ENCODE measurements at places on chromosomes 2 and 18.
A peak's percentile ranks its signal among the peaks of the same experiment; 100 is the strongest.

DNA sequence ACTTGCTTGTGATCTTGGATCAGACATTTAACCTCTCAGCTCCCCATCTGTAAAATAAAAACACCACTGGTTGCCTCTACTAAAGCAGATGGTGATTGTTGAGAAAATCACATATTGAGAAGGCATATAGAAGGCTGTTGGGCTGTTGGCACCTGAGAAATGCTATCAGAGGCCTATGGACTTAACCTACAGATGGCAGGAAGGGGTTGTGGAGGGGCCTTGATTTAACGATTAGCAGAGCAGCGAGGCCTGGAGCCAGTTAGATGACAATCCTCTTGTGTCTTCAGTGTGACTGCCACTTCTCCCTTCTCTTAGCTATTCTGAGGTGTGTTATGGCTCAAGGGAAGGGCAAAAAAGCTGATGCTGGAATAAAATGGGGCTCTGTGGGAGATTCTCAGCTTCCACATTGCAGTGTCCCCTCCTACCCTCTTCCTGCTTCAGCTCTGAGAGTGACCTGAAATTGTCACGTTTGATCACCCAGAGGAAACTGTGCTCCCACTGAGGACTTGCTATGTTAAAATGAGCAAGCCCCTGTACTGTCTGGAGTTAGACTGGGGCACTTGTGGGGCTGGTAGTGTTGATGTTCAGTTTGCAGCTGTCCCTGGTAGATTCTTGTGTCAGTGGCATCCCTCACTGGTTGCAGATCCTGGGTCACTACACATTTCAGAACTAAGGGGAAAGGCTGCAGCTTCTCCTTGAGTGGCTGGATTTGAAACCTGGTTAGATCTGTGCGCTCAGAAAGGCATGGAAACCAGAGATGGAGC, 31.5 kb downstream of the CXCR4 start:
- H3K27me3 ChIP-seq: no peaks in the 10 kb centered on the region
- no peak overlapping the region for H3K27ac ChIP-seq
- no peak for DNase-seq
- H3K4me1 ChIP-seq: peaks cover 6% of the 10 kb centered on the region
- H3K36me3 ChIP-seq: no peaks in the 10 kb centered on the region

DNA sequence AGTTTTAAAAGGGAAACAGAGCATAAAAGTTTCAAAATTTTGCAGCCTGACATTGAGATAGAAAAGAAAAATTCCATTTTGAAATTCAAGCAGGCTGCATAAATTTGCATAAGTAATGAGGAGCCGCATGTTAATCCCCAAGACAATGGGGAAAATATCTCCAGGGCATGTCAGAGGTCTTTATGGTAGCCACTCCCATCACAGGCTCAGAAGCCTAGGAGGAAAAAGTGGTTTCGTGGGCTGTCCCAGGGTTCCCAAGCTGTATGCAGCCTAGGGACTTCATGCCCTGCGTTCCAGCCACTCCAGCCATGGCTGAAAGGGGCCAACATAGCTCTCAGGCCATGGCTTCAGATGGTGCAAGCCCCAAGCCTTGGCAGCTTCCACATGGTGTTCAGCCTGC, 108.8 kb downstream of the SLC4A10 start:
- no peak overlapping the region for H3K27ac ChIP-seq
- no peak for DNase-seq
- no peak overlapping the region for H3K4me3 ChIP-seq
- H3K36me3 ChIP-seq: no peaks in the 10 kb centered on the region
- no peaks in the 10 kb centered on the region for H3K27me3 ChIP-seq

DNA sequence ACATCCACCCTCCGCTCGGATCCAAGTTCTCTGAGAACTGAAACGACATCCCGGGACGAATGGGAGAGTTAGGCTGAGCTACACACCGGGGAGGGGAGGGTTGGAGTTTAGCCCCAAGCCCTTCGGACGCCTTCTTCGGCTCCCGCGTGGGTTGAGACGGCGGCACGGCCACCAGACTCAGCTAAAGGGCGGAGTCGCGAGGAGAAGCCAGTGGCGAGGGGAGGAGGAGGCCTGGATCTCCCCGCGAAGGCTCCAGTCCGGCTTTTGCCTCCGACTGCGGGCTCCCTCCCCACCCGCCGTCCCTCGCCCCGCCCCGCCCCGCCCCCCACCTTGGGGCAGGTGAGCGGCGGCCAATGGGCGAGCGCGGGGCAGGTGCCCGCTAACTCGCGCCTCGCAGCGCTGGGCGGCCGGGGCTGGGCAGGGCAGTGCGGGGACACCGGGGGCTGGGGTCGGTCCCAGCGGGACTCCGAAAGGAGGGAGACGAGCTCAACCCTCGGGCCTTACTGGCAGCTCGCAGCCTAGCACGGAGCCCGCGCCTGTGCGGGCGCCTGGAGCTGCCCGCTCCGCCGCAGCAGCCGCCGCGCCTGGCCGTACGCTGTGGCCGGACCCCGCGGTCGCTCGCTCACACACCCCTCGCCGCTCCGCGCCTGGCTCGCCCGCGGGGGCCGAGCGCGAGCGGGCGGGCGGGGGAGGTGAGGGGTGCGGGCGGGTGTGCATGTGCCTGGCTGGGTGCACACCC, at the start of gene EMX1:
Gene EMX1, plus strand, starts transcription at position 382 of the 739 bp plus-strand sequence. Its CDS starts 334 bp downstream, at position 716.
- H3K4me3 ChIP-seq: peak within 1 kb of the TSS; percentile 44
- H3K27ac ChIP-seq: no peak within 1 kb of the TSS
- no peaks in the 10 kb centered on the region for H3K36me3 ChIP-seq
- peaks cover 51% of the 10 kb centered on the region for H3K4me1 ChIP-seq

DNA sequence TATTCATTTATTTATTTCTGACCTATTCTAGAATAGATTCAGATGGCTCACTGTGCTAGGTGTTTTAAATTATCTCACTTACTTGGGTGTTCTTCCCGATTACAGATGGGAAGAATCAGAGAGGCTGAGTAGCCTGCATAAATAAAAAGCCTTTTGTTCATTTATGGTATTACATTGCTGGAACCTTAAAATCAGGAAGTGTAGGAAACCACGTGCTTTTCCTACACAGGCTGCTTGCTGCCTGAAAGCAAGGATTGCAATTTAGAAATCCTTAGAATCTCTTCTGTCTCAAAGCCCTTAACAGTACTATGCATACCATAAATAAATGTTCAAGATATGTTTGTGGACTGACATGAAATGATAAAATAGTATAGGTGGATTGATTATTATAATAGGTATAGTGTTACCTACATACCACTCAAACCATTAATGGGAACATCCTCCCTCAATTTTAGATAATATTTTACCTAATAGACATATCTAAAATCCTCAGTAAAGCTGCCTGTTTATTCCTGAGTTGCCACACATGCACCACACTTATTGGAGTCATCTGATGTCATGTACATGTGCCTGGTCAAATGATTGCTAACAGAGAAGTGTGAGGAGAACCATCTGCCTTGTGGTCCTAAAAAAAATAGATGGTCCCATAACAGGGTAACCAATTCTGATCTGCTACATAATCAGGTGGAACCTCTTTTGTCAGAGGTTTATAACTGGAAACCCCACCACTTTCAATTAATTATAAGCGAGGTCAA, 73.5 kb upstream of the C2orf15 start:
- no peak overlapping the region for H3K4me3 ChIP-seq
- DNase-seq: no peak

GRCh38 chr2:241874277-241874925, 4.9 kb downstream of the RTP5 start:
- no peak overlapping the region for H3K4me3 ChIP-seq
- DNase-seq: no peak
- H3K4me1 ChIP-seq: no peaks in the 10 kb centered on the region
- no peaks in the 10 kb centered on the region for H3K36me3 ChIP-seq
- H3K27me3 ChIP-seq: no peaks in the 10 kb centered on the region

- H3K4me3 ChIP-seq: no peak overlapping the region
- H3K36me3 ChIP-seq: peaks cover 11% of the 10 kb centered on the region
- peaks cover 2% of the 10 kb centered on the region for H3K4me1 ChIP-seq
- DNase-seq: no peak
- H3K27ac ChIP-seq: no peak overlapping the region
These were observed 39.8 kb downstream of the WDR33 start for GRCh38 chr2:127770973-127771735.

- peak; percentile 64 for DNase-seq
- peak overlapping the region; percentile 53 for H3K4me3 ChIP-seq
- H3K27ac ChIP-seq: no peak overlapping the region
- no peaks in the 10 kb centered on the region for H3K36me3 ChIP-seq
- peaks cover 83% of the 10 kb centered on the region for H3K27me3 ChIP-seq
These were observed 1.1 kb downstream of the DSC3 start for GRCh38 chr18:31041271-31042083.
